ENCODE measurements at places on chromosomes 3 and 15.

DNA sequence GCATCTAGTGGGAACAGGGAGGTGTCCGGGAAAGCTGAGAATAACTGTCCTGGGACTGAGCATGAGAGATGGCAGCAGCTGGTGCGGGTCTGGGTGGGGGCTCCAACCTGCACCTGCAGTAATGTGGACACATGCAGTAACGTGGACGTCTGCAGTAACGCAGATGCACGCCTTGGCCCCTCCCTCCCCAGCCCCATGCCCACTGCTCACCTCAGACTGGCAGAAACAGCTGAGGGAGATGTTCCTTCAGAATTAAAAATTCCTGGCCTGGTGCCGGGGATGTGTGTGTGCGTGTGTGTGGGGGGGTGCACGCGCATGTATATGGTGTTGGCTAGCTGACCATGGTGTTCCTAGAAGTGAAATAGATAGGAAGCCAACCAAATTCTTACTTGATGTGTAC lies 86.7 kb upstream of the OXTR start:
- no peaks in the 10 kb centered on the region for H3K36me3 ChIP-seq
- no peak overlapping the region for H3K27ac ChIP-seq
- no peak overlapping the region for H3K4me3 ChIP-seq
- no peaks in the 10 kb centered on the region for H3K27me3 ChIP-seq
- ATAC-seq, result no peak

DNA sequence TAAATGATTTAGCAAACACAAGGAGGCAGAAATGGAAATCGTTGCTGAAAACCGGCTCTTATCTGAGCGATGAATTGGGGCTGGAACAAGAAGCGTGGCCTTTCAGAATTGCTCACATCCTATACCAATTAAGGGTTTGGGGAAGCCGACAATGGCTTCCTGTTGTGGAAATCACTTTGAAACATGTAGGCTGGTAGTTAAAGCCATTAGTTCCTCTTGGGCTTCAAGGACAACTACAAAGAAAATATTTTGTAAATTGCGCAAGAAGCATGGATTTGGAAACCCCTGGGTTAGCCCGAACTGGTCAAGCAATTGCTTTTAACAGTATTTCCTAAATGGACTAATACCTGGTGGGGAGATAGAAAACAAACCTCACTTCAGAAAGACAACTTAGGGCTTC lies 182.4 kb downstream of the ADAMTS9 start:
- no peak for ATAC-seq
- no peak overlapping the region for H3K4me3 ChIP-seq
- no peaks in the 10 kb centered on the region for H3K36me3 ChIP-seq
- no peaks in the 10 kb centered on the region for H3K27me3 ChIP-seq

DNA sequence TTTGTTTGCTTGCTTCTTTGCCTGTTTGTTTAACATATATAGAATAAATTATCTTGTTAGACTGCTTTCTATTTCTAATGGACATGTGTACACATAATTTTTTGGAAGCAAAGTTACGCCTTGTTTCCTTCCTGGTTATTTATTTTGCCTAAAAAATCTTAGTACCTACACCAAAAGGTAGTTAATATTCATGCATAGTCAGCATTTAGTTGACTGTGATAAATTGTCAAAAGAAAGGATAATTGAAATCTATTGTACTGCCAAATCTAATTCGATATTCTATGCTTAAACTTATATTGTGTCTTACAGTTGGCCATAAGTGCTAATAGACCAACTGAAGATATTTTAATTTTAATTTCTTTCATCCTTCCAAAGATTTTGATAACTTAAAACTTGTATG lies 233.9 kb upstream of the ARL6 start:
- no peak for ATAC-seq
- H3K27me3 ChIP-seq, result no peaks in the 10 kb centered on the region
- H3K36me3 ChIP-seq, result no peaks in the 10 kb centered on the region
- H3K4me3 ChIP-seq, result no peak overlapping the region
- no peak overlapping the region for H3K27ac ChIP-seq

DNA sequence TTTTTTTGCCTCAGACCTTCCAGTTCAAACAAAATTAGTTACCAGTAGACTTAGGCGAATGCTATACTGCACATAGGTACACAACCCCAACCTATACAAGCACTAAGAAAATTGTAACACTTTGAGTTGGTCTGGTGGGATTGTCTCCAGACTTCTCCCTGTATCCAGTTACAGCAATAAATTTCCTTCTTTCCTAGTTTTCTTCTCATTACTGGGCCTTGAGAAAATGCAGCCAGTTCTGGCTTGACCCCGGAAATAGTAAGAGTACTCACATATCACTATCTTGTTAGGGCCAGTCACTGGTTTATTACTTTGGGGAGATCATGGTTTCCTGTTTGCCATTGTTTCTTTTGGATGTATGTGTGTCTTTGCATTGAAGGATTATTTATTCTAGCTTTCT lies 868.4 kb downstream of the DIPK2A start:
- no peak overlapping the region for H3K27ac ChIP-seq
- ATAC-seq, result no peak
- H3K4me3 ChIP-seq, result no peak overlapping the region
- H3K4me1 ChIP-seq, result no peaks in the 10 kb centered on the region
- H3K36me3 ChIP-seq, result no peaks in the 10 kb centered on the region
- H3K27me3 ChIP-seq, result no peaks in the 10 kb centered on the region

DNA sequence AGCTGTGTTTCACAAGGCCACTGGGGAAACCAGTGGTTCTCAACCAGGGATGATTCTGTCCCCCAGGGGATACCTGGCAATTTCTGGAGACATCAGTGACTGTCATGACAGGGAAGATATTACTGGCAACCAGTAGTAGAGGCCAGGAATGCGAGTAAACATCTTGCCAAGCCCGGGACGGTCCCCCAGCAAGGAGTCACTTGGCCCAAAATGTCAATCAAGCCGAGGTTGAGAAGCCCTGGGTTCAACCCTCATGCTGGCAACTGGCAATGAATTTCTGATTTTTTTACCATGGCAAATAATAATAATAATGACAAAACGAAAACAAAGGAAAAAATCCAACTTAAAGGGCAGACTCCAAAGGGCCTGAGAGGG lies 65.5 kb upstream of the RPL32 start:
- no peak overlapping the region for H3K4me3 ChIP-seq
- H3K27me3 ChIP-seq, result no peaks in the 10 kb centered on the region
- H3K4me1 ChIP-seq, result no peaks in the 10 kb centered on the region
- no peak overlapping the region for H3K27ac ChIP-seq

DNA sequence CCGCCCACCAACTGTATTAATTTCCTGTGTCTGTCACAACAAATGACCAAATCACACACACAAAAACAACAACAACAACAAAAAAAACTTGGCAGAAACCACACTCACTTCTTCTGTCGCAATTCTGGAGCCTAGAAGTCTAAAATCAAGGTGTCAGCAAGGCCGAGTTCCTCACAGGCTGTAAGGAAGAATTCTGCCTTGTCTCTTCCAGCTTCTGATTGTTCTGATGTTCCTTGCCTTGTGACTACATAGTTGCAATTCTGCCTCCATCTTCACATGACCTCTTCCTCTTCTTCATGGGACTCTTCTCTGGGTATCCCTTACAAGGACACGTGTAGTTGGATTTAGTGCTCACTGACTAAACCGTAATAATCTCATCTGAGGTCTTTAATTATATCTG lies 61.4 kb downstream of the IL12A start:
- ATAC-seq, result no peak
- H3K27ac ChIP-seq, result no peak overlapping the region
- H3K36me3 ChIP-seq, result no peaks in the 10 kb centered on the region
- no peak overlapping the region for H3K4me3 ChIP-seq

DNA sequence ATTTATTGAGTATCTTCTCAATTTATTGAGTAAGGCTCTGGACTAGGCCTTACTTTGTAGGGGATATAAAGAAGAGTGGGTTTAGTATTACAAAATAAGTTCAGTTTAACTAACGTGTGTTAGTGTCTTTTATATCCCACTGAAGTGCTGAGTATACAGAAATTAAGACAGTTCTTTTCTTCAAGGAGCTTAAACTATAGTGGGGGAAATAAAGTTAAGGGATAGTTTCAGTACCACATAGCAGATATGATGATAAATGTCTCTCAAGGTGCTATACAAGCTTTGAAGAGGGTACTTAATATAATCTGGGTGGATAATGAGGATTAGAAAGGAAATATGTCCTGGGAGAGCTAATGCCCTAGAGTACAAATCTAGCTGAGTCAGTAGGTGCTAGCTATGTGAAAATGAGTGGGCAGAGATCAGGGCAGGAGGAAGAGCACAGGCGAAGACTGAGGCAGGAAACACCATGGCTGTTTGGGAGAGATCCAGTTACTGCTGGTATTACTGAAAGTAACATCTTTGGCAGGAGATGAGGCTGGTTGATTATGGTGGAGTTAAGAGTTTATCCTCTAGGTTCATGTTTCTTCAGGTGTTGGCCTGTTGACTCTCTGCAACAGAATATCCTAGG lies 46.0 kb downstream of the TEX9 start:
- no peak overlapping the region for H3K4me3 ChIP-seq
- ATAC-seq, result no peak
- no peaks in the 10 kb centered on the region for H3K27me3 ChIP-seq
- H3K36me3 ChIP-seq, result no peaks in the 10 kb centered on the region
- H3K27ac ChIP-seq, result no peak overlapping the region

GRCh38 chr3:188491276-188491687 lies 337.3 kb downstream of the LPP start:
- H3K27ac ChIP-seq, result no peak overlapping the region
- H3K4me3 ChIP-seq, result no peak overlapping the region
- no peaks in the 10 kb centered on the region for H3K27me3 ChIP-seq
- peaks cover 79% of the 10 kb centered on the region for H3K4me1 ChIP-seq
